ENCODE measurements at places on chromosomes 7 and 10.

DNA sequence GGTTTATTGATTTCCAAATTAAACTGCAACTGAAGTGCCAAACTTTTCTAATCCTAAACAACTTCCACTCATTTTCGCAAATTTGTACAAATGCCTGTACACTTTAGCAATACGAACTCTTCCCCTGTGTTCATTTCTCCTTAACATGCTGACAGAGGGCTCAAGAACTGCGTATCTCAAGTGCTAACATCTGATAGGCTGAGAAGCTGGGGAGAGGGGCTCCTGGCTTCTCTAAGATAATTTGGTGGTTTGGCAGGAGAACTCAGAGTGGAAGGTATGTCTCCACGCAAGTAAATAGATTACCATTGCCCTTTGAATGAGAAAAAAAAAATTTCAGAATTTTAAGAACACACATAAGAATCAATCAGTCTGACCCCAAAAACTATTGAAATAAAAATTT lies 53.3 kb upstream of the ANLN start:
- no peak for DNase-seq

DNA sequence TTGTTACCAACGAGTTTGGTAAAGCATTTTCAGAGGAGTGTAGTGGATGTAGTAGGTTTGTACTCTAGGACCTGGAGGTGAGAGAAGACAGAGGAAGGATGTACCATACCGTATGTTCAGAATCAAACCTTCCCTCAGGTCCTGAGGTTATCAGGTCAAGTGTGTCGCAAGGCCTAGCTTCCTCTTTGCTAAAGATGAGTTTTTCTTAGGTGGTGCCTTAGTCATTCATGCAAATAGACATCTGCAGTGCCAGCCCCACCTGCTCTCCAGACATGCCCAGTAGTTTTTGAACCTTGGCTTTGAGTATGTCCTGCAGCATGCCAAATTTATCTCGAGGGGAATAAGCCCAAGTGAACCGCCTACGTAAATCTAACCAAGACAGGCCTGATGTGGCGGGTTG lies 71.3 kb downstream of the HDAC9 start:
- DNase-seq: no peak

- no peak for DNase-seq
These were observed 140.1 kb downstream of the ETV1 start for GRCh38 chr7:13849163-13849892.

DNA sequence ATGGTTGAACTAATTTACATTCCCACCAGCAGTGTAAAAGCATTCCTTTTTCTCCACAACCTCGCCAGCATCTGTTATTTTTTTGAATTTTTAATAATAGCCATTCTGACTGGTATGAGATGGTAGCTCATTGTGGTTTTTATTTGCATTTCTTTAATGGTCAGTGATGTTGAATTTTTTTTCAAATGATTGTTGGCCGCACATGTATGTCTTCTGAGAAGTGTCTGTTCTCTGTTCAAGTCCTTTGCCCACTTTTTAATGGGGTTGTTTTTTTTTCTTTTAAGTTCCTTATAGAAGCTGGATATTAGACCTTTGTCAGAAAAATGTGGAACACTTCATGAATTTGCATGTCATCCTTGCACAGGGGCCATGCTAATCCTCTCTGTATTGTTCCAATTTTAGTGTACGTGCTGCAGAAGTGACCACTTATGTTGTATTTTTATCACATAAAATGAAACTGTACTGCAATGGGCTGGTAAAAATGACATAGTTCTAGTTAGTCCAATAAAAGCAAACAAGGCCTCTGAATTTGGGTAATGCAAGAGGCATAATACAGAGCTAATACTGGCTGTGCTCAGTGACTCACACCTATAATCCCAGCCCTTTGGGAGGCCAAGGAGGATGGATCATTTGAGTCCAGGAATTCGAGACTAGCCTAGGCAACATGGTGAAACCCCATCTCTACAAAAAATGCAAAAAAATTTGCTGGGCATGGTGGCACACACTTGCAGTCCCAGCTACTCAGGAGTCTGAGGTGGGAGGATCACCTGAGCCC lies 70.3 kb downstream of the ABI1 start:
- DNase-seq: no peak

- DNase-seq: no peak
These were observed 23.6 kb downstream of the BZW2 start for GRCh38 chr7:16669581-16669980.

GRCh38 chr10:97590748-97591495 lies 1.4 kb downstream of the C10orf62 start:
- DNase-seq: no peak

DNA sequence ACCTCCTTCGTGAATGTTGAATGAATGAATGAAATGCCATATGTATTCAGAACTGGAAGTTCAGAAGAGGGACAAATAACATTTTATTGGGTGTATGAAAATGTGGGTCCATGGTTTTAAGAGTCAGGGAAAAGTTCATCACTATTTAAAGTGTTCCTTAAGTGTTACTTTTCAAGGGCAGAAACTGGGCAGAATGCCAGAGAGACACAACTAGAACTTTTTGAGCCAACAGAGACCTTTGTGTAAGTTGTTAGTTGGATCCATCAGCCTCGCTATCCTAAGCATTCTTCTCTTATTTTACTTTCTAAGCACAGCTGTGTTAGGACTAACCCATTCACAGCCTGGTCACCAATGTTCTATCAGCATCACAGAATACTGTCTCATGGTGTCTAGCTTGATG lies 13.6 kb upstream of the TAF3 start:
- DNase-seq: no peak

- no peak for DNase-seq
These were observed 24.6 kb downstream of the NAMPT start for GRCh38 chr7:106260136-106260561.

Measured in NCI-H2029 treated with DMSO at 0.1 percent for 48 hours (cell line).